ENCODE measurements at places on chromosomes 13 and 19.

GRCh38 chr13:83853771-83854170, 28.5 kb downstream of the SLITRK1 start:
- DNase-seq: no peak

GRCh38 chr19:14165990-14166830, 29.8 kb upstream of the ASF1B start:
- DNase-seq: no peak

- no peak for DNase-seq
These were observed 65.2 kb downstream of the SLC15A1 start for GRCh38 chr13:98687319-98687718.

DNA sequence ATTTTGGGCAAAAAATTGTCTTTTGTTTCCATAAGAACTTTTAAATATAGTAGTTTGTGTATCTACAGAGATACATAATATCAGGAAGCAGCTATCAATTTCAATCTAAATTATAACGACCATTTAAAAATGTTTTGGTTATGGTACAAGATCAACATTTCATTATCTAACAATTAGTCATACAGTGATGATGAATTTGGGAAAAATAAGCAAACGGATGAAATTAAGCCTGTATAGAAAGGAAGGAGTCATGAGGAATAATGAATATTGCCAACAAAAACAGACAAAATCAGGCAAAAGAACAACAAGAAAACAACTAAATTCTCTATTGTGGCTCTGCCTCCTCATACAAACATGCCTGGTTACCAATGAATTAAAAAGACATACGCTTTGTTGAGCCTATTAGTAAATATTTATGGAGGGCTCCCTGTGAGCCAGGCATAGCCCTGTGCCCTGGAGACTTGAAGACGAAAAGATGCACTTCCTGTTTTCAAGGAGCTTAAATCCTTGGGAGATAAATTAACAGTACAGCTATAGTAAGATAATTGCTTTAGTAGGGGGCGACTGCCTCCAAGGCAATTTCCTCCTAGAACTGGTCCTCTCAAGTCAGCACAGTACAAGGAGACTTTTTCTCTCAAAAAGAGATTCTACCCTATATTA, 73.0 kb downstream of the NALCN start:
- DNase-seq: no peak
